ENCODE measurements at places on chromosomes 11 and 22.

DNA sequence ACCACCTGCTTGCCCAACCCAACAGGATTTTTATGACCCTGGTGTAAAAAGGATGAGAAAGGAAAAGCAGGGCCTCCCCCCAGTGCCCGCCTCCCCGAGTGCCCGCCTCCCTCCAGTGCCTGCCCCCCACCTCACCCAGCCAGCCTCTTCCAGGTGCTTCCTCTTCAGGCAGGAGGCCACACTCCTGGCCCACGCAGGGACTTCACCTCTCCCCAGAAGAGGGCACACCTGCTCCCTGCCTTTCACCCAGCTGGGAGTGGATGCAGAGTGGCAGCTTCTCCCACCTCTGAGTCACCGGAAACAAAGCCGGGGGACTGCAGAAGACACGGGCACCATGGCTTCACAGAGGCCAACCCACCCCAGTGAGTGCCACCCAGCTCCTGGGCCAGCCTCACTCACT is 16.1 kb downstream of the CPT1A start:
- DNase-seq: no peak

DNA sequence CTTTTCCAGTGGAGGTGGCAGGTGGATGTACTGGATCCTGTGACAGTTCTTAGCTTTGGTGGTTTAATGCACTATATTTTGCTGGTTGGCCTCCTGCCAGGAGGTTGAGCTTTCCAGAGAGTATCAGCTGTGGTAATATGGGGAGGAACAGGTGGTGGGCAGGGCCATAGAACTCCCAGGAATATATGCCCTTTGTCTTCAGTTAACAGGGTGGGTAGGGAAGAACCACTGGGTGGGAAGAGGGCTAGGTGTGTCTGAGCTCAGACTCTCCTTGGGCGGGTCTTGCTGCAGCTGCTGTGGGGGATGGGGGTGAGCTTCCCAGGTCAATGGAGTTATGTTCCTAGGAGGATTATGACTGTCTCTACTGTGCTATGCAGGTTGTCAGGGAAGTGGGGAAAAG is 203.8 kb downstream of the DLG2 start:
- peak; percentile 16 for DNase-seq

- no peak for DNase-seq
Measured at GRCh38 chr22:29722587-29722986, 2.8 kb downstream of the CABP7 start.

DNA sequence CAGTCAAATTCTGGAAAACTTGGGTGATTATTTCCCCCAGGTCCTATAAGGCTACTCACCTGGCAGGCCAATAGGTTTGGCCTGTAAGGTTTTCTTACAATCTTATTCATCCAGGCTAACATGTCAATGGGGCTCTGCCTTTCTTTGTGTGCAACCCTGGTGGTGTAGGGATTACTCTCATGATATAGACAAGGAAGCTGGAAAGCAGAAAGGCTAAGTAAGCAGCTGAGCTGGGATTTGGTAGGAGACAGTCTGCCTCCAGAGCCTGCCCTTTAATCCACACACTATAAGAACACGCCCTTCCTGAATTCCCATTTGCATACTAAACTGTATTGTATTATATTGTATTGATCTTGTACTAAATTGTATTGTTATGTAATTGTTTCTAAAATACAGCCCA is 373.3 kb upstream of the CCDC90B start:
- no peak for DNase-seq

- DNase-seq: no peak
Measured at GRCh38 chr11:1276041-1276790, 33.2 kb downstream of the TOLLIP start.

DNA sequence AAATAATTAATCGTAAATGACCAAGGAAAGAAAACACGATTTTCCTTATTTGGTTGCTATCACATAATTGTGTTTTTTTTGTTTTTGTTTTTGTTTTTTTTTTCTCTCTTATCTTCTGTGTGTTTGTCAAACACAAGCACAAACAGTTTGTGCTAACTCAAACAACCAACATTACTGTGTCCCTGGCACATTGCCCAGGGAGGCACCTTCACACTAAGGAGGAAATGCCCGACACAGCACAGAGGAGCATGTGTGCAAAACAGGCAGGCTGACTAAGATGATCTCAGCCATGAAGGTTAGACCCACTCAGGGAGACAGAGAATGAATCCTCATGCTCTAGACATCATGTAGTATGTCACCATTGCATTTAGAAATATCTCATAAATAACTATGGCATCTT is 130.1 kb downstream of the SOX6 start:
- DNase-seq: no peak

GRCh38 chr22:37848587-37849088 is 581 bp upstream of the EIF3L start:
- no peak for DNase-seq

GRCh38 chr11:108871152-108871551 is 206.3 kb downstream of the DDX10 start:
- no peak for DNase-seq

Data from NCI-H187 treated with DMSO at 0.1 percent for 48 hours (cell line).